ENCODE measurements at places on chromosomes 2 and 18. TPM values are rescaled to one million over a fixed set of nuclear protein-coding genes. Genes with fewer than 3 reads are reported as not detected.

Gene KRTCAP3
- 5.6 TPM for total RNA-seq

Gene TOGARAM2
- 0.06 TPM for total RNA-seq

Gene GPAT2
- total RNA-seq, result 0.53 TPM

Gene AGAP1
- total RNA-seq, result 11.2 TPM

Gene CAVIN2
- 8.2 TPM for total RNA-seq

Gene STAM2
- total RNA-seq, result 13.8 TPM

Gene TMEM200C
- 1.1 TPM for total RNA-seq

Gene ID2
- 103 TPM for total RNA-seq

Gene PCARE
- total RNA-seq, result not detected

Gene VPS54
- 12.5 TPM for total RNA-seq

Gene NYAP2
- total RNA-seq, result not detected

Gene RPRM
- total RNA-seq, result not detected

Gene SLC25A52
- total RNA-seq, result not detected

Gene SERPINB13
- total RNA-seq, result not detected

Gene IMPA2
- total RNA-seq, result 43.9 TPM

DNA sequence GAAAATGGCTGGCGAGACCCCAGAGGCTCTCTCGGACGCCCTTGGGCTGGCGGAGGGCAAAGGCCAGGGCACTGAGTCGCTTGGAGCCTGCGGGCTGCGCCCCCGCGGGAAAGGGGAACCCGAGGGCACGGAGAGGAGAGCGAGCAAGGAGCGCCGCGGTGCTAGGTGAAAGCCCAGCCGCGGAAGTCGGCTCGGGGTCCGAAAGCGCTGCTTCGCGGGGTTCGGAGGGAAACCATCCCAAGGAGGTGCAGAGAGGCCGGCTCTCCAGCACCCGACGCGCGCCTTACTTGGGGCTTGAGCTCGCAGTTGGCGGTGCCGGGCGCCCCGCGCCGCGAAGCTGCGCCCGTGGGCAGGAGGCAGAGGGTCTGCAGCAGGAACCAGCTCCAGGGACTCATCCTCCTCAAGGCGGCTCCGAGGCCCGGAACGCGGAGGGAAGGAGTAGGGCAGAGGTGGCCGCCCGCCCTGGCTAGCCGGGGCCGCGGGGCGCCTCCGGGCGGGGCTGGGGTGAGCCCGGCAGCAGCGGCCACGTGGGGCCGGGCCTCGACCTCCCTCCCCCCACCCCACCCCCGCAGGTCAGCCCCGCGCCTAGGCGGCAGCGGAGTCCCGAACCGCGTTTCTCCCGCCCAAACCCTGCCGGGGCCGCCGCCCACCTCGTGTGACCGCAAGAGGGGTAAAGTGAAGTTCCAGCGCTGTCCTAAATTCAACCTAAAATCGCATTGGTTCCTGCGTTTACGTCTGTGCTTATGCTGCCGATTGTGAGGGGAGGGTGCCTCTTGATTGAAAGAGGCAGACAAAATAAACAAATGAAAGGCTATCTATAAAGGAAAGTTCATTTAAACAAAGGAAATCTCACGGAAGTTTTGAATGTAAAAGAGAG is at the start of gene TRABD2A:
Gene TRABD2A (minus strand): TSS at position 440 of the 877 bp plus-strand sequence. CDS start 45 bp downstream, at position 395.
- DNase-seq, result peak; percentile 53

DNA sequence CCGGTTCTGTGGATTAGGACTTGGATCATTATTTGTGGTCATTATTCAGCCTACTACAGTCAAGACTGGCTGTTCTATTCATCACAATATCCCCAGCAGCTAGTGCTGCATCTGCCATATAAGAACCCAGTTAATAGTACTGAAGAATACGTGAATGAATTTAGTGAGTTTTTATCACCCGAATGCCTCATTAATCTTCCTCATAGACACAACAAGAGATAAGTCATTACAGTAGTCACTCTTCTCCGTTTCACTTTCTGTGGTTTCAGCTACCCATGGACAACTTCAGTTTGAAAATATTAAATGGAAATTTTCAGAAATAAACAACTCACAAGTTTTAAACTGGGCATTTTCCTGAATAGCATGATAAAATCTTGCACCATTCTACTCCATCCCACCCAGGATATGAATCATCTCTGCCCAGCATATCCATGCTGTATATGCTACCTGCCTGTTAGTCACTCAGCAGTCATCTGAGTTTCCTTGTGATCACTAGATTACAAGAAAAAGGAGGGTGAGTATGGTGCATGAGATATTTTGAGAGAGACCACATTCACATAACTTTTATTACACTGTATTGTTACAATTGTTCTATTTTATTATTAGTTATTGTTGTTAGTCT is 363.7 kb upstream of the CHAC2 start:
- no peak for DNase-seq

DNA sequence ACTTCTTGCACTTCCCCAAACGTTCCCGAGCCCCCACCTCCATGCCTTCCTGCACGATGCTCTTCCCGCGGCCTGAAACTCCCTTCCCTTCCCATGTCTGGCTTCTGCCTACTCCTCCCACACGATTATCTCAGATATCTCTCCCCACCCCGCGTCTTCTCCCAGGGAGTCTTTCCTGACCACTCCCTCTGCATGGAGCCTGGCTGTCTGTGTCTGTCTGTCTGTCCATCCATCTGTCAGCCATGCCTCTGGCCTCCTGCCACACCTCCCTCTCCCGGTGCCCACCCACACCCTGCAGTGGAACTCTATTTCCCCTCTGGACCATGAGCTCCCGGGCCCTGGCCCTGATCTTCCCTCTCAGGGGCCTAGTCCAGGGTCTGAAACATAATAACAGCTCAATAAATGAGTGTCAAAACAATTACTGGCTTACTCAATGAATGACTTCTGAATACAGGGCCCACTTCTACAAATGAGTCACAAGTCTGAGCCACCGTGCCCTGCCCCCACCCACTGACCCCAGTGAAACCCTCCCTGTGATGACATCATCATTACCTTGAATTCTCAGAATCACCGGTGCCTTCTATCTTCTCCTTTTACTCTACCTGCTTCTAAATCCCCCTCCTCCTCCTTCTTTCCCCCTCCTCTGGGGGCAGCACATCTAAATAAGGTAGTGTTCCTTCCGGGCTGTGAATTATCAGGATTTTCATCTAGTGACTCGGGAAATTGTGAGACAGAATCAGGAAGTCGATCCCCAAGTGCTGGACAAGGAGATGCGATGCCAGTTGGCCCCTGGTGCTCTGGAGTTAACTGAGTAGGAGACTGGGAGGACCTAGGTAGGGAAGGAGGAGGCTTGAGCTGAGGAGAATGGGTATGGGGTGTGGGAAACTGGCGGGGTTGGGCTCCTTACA is 46.1 kb upstream of the PLB1 start:
- no peak for DNase-seq

DNA sequence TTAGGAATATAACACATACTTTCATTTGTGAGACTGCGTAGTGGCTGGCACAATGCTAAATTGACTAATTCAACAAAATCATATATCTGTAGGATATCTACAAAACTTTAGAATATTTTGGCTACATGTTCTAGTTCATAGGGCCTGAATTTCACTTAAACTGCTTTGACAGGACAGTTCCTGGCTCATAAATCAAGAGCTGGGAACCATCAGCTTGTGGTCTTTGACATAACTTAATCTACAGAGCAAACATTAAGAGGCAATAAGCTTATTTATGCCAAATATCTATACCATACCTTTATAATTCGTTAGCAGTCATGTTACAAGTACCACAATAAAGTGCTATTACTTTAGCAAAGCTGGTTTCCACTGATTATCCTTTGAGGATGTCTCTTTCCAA is 83.5 kb downstream of the ROCK2 start:
- DNase-seq, result no peak

GRCh38 chr2:165528691-165529090 is 59.2 kb downstream of the CSRNP3 start:
- no peak for DNase-seq

DNA sequence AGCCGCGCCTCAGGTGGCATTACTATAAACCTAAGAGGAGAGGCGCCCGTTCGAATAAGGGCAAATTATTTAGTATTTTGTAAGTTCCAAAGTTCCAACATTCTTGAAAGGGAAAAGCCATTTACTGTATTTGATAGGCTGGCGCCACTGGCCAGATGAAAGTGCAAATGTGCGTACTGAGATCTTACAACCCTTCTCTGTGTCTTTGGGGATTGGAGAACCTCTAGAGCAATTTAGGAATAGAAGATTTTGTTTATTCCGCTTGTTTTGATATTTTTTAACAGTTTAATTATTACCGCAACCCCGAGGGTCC is 467 bp upstream of the WDR35 start:
- DNase-seq, result no peak

- DNase-seq, result no peak
Observed at GRCh38 chr2:216275890-216276289, 96.4 kb downstream of the MARCHF4 start.

GRCh38 chr2:203599509-203599908 is 64.4 kb upstream of the RAPH1 start:
- DNase-seq, result no peak

DNA sequence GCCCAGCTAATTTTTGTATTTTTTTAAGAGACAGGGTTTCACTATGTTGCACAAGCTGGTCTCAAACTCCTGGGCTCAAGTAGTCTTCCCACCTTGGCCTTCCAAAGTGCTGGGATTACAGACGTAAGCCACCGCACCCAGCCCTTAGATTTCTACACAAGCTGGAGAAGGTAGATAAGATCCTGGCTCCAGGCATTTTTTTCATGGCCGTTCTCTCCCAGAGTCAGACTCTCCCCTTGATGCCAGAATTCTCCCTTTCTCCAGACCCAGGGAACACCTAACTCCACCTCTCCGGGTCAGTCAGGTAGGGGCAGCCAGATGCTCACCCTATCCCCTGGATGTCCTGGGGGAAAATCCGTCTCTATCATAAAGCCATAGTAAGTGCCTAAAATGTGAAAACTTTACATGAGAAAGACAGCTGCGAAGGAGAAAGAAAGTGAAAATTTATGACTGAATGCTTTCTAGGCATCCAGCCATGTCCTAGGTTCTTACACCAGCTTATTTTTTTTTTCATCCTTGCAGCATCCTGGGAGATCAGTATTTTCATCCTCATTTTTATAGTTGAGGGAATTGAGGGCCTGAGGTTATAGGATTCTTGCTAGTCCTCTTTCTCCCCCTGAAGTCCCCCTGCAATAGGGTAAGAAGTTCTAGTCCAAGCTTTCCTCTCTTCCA is 16.3 kb downstream of the SIX3 start:
- no peak for DNase-seq

DNA sequence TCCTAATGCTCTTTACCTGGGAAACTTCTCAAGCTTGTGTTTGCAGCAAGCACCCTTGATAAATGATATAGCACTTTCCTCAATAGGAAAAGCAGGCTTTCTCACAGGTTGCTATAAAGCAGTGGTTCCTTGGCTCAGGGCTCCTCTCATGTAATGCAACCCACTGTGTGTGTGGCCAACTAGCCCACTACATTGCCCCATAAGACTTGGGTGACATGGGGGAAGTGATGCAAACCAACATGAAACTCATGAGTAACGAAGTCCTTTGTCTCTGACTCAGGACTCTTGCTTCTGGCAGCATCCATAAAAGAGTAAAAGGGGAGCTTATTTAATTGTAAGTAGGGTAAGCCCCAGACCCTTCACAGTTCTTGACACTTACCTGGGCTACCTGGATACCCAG is 106.9 kb downstream of the COL4A4 start:
- no peak for DNase-seq

DNA sequence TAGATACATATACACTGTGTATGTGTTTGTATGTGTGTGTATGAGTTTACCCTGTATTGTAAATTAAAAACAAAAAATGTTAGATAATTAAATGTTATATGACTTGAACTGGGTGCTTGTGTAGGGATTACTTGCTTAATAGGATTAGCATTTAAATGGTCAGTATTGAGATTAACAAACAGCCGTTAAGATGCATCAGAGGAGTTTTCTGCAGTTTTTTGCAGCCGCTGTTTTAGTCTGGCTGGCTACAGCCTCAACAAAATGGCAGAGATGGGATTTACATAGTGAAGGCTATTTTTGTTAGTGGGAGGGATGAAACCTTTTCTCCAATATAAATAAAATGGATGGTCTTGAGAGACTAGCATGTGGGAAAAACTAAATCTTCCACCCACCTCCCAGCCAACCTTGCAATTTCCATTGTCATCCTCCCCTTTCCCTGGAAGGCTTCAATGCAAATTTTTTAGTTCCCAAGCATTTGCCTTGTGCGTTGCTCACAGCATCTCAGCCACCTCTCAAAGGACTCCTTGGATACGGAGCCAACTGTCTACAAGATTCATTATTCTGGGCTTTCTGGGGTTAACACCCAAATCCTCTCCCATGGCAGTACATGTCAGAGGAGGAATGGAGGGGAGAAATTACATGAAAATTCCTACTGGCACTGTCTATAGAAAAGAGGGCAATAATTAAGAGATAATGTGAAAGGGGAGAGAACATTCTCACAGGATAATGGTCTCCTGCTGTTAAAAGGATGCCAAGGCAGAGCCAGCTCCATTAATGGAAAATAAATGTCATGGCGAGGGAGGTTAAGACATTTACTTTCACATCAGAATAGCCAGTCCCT is 351.9 kb downstream of the CDH2 start:
- no peak for DNase-seq

DNA sequence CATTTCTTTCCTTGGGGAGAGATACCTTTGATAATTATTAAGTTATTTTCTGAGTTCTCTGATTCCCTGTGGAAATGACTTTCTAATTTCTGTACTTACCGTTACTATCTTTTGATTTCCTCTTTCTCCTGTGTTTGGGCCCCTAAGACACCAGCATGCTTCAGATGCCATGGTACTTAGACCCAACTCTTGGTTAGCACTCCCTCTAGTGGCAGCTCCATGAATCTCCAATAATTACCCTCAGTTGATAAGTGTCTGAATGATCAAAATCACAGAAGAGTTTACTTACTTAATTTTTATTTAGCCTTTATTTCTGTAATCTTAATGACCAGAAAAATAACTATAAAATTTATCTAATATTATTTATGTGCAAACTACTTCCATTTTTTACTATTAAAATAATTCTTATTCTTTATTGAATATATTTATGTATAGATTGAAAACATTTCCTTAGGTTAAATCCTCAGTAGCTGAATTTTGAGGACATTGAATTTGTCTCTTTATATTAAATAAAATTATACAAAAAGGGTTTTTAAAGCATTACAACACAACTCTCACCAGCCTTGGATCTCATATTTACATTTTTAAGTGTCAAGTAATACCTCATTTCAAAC is 300.4 kb downstream of the KCNS3 start:
- no peak for DNase-seq

GRCh38 chr2:173982918-173983317 is 17.7 kb upstream of the SP3 start:
- no peak for DNase-seq

DNA sequence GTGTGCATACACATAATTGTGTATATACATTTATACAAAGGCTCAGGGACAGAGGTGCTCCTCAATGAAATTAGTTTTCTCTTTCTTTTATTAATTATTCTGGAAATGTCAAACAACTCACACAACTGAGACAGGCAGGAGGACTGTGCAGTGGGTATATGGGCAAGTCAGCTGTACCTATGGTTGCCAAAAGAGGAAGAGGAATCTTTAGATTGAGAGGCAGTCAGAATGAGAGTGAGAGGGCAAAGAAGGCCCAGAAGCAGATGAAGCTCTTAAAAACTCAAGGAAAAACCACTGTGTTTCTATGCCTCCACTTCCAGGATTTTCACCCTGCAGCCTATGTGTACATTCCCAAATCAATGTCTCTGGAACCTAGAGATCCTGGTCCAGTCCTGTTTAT is 79.1 kb downstream of the CACNB4 start:
- no peak for DNase-seq
